HFF-Myc (cell line): ENCODE measurements at places on chromosomes 2 and 18.

DNA sequence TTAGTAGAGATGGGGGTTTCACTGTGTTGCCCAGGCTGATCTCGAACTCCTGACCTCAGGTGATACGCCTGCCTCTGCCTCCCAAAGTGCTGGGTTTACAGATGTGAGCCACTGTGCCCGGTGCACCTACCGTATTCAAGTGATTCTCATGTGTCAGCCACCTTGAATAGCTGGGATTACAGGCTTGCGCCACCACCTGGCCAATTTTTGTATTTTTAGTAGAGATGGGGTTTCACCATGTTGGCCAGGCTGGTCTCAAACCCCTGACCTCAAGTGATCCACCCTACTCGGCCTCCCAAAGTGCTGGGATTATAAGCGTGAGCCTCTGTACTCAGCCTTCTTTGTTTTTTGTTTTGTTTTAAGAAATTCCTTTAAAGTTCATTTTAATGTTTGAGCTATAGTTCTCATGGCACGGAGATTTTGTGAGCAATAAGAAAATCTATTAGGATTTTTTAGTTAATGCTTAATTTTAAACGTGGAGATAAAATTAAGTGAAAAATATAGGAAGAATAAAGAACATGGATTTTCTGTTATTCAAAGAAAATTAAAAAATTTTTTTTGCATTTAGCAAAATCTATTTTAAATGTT lies 242.6 kb downstream of the PHLPP1 start:
- DNase-seq: no peak

DNA sequence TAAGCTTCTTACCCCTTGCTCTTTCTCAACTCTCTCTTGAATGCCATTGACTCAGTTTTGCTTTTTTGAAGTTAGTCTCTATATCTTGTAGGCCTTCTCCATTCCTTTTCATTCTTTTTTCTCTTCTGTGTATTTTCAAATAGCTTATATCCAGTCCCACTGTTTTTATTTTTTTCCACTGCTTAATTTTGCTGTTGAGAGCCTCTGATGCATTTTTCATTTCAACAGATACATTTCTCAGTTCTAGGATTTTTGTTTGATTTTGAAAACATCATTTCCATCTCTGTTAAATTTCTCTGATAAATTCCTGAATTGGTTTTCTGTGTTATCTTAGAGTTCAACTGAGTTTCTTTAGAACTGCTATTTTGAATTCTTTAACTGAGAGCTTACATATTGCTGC lies 45.9 kb downstream of the MIB1 start:
- DNase-seq: no peak

DNA sequence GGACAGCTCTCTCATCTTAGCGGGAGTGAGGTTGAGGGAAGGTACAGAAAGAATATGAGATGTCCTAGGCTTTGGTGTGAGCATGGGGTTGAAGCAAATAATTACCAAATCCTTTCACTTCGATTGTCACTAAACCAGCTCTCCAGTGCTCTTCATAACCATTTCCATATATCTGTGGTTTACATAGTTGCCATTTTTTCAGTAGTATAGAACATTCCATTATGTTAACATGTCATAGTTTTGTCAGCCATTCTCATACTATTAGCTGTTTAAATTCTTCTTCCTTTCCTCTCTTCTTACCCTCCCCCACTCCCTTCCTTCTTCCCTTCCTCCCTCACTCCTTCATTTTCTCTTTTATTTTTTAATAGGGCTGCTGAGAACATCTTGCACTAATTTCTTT lies 205.9 kb downstream of the BABAM2 start:
- no peak for DNase-seq

- DNase-seq: no peak
Observed at GRCh38 chr18:79786786-79787526, 10.8 kb upstream of the KCNG2 start.

DNA sequence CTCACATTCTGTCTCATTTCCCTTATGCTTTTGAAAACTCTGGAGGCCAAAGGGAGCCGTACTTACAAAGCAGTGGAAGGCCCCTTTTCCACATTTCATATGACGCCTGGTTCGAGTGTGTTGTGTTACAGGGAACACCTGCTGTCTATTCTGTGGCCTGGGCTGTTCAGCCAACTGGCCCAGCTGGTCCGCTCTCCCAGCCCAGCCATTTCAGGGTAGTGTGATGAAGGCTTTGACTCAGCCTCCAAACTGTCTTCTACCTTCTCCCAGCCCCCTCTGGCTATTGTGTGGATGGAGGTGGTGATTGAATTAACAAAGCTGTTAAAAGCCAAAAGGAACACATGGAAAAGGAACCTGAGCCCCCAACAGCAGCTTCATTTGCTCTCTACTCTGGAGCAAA lies 233.8 kb downstream of the ICOS start:
- DNase-seq: no peak

- no peak for DNase-seq
Observed at GRCh38 chr2:43146083-43146482, 80.3 kb downstream of the ZFP36L2 start.

- no peak for DNase-seq
Observed at GRCh38 chr2:220096406-220096805, 469.0 kb downstream of the SLC4A3 start.

DNA sequence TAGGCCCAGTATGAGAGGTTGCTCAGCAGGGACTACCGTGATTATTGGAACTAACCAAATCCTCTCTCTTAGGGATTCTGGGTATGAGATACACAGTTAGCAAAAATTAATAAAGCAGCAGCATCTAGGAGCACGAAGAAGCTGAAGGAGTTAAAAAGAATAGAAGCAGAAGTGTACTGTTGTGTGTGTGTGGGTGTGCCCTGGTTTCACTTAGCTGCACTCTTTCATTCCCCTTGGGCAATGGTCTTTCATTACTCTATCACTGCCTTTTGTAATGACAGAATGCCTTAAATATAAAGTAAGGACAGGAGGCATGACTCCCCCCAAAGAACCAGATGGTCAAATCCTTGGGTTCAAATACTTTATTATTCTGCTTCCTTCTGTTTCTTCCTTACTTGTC lies 115.9 kb upstream of the CD302 start:
- no peak for DNase-seq

GRCh38 chr2:167551416-167551815 lies 663.1 kb downstream of the XIRP2 start:
- no peak for DNase-seq

DNA sequence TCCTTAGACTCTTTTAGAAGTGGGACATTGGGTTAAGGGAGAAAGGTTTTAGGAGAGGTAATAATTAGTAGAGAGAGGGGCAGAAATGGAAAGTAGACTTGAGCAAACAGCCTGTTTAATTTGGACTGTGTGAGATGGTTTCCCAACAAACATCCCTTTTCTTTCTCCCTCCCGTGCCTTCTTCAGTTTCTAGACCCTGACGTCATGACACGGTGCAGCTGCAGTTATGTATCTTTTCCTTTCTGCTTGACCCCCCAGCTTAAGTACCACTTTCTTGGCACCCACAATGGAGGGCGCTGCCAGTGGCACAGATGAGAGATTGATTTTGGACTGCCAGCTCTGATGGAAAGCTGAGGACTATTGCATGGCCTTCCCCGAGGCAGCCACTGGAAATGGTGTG lies 86.9 kb upstream of the FAM136A start:
- DNase-seq: no peak

DNA sequence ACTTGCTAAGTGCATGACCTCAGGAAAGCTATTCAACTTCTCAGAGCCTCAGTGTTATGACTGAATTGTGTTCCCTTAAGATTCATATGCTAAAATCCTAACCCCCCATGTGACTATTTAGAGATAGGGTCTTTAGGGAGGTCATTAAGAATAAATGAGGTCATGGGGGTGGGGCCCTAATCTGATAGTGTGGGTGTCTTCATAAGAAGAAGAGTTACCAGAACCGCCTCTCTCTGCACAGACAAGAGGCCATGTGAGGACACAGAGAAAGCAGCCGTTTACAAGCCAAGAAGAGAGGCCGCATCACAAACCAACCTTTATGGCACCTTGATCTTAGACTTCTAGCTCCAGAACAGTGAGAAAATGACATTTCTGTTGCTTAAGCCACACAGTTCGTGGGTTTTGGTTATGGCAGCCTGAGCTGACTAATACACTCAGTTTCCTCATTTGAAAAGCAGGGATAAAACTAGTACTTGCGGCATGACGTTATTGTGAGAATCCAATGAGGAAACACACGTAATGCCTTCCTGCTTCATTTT lies 9.9 kb downstream of the SH2D6 start:
- DNase-seq: no peak

- no peak for DNase-seq
Observed at GRCh38 chr18:76281565-76281964, 213.5 kb downstream of the ZNF516 start.

DNA sequence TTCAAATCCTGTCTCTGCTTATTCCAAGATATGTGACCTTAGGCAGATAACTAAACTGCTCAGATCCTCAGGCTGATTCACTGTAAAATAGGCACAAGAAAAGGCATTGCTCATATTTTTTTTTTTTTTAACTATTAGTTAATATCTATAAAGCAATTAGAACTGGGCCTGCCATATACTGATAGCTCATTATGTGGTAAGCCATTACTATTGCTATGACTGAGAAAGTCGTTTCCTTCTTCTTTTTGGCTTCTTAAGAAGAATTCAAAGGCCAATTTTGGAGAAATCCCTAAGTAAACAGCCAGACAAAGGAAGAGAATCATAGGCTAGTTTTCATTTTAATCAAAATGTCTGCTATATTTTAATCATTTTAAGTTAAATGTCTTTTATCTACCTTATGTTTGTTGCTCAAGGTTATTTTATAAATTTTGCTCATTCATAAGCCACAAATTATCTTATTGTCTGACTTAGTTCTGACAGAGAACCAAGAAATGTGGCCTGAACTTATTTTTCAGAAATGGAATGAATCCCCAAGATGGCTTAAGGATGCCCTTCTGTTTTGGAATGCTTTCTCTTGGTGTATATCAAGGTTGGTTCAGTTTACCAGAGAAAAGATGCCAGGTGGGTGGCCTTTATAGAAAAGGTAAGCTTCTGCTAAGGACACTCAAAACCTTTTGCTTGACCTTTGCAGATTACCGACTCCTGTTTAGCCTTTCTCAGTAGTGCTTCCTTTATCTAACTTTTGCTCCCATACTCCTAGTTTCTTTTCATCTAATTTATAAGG lies 21.3 kb upstream of the VRK2 start:
- DNase-seq: no peak

DNA sequence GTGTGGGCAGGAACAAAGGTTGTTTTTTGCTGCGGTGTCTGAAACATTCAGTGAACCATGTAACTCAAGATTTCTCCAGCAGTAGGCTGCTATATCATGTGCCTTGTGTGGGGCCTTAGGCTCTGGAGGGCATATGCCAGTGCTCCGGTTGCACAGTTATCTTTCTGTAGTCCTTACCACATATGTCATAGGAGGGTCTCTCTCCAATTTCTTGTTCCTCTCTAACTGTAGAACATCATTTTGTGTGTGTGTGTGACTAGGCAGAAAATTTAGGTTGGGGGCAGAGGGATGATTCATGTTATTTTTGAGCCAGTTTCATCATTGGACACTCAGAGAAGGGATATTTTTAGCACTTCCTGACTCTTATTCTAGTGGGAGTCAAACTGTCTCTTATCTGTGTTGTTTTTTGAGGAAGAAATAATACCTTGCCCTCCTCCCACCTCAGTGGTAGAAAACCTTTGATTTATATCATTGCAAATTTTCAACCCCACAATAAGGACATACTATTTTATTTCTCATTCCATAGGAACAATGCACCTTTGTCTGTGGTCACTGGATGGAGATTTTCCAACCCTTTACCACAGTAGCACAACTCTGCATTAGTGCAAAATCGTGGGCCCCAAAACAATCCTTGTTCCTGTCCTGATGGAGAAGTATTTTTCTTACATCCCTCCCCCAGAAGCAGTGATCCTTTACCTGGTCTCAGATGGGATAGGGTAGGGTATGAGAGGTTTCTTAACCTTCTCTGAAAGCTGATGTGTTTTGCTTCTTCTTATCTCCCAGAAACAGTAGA lies 113.9 kb downstream of the CCDC74A start:
- no peak for DNase-seq

- no peak for DNase-seq
Observed at GRCh38 chr2:69717186-69717585, 24.7 kb upstream of the ANXA4 start.

- DNase-seq: no peak
Observed at GRCh38 chr2:46294176-46294836, 2.9 kb upstream of the EPAS1 start.

DNA sequence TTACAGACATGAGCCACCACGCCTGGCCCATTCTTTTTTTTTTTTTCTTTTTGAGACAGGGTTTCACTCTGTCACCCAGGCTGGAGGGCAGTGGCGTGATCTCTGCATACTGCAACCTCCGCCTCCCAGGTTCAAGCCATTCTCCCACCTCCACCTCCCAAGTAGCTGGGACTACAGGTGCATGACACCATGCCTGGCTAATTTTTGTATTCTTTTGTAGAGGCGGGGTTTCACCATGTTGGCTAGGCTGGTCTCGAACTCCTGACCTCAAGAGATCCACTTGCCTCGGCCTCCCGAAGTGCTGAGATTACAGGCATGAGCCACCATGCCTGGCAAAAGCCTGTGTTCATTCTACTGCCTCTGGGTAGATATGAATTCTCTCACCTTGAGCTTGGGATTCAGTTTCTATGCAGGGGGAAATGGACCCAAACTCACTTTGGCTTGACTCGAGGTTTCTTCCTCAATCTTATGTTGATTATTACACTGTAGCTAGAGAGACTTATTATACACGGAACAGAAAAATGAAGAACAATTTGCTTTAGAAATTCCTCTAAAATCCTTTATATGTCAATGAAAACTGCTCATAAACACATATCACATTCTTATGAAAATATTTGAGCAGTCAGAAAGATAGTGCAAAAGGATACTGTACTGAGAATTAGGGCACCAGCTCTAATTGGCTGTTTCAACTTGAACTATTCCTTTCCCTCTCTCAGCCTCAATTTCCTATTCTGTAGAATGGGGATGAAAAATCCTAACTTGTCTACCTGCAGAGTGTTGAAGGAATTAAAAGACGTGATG lies 252.3 kb downstream of the MYCN start:
- DNase-seq: no peak

DNA sequence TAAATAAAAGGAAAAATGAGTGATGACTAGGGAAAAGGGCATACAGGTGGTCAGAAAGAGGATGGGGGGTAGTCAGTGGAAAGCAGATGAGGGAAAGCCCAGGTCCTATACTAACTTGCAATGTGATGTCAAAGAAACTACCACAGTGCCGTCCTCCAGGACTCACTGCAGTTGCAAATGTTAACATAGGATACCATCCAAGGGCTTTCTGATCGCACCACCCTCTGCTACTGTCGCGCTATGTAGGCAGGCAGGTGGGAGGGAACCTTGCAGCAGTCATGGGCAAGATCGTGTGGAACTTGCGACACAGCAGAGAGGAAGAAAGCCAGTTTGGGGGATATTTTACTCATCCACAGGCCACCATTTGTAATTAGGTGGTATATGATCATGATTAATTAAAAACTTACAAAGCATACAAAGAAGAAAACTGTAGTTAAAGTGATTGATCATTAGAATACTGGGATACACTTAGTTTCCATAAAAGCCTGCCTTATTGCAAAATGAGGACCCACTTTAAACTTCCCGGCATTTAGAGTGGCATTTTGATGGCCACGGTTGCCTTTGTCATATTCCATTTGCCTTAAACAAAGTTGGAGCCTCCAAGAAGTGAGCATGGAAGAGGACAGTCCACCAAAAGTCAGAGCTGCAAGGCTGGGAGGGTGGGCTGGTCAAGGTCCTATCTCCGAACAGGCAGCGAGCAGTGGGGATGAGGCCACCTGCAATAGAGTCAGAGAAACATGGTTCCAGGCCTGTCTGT lies 8.5 kb upstream of the ROCK2 start:
- no peak for DNase-seq

GRCh38 chr18:62881509-62882016 lies 166.2 kb downstream of the PHLPP1 start:
- peak; percentile 90 for DNase-seq
